ENCODE measurements at places on chromosomes 1 and 21. TPM values are rescaled to one million over a fixed set of nuclear protein-coding genes. Genes with fewer than 3 reads are reported as not detected.

DNA sequence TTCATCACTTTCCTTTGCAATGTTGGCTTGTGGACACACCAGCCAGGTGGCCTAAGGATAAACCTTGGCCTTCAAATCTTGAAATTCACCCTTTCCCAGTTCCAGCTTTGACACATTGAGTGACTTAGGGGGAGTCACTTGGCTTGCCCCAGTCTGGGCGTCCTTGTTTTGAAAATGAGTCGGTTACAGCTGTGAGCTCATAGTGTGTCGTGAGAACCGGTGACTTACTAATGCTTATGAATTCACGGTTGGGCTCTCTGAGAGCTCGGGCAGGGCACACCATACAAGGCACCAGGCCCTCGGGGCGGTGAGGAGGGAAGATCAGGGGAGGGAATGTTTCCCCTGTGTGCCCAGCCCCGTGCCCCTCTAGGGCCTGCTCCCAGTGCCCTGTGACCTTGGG, 126.9 kb upstream of the TMPRSS2 start:
- no peaks in the 10 kb centered on the region for H3K36me3 ChIP-seq
- no peak overlapping the region for H3K27ac ChIP-seq
- no peak overlapping the region for H3K4me3 ChIP-seq
- peaks cover 24% of the 10 kb centered on the region for H3K27me3 ChIP-seq
- peaks cover 11% of the 10 kb centered on the region for H3K4me1 ChIP-seq
- DNase-seq: no peak

GRCh38 chr21:39668369-39668768, 55.6 kb downstream of the B3GALT5 start:
- H3K4me1 ChIP-seq: peaks cover 8% of the 10 kb centered on the region
- H3K27me3 ChIP-seq: peaks cover 9% of the 10 kb centered on the region
- H3K27ac ChIP-seq: no peak overlapping the region
- DNase-seq: no peak
- H3K36me3 ChIP-seq: no peaks in the 10 kb centered on the region

- no peak for DNase-seq
- H3K27me3 ChIP-seq: peaks cover 3% of the 10 kb centered on the region
- no peak overlapping the region for H3K27ac ChIP-seq
- no peak overlapping the region for H3K4me3 ChIP-seq
- H3K4me1 ChIP-seq: peaks cover 7% of the 10 kb centered on the region
- peaks cover 2% of the 10 kb centered on the region for H3K36me3 ChIP-seq
Observed at GRCh38 chr21:42608446-42608845, 45.0 kb upstream of the PDE9A start.

DNA sequence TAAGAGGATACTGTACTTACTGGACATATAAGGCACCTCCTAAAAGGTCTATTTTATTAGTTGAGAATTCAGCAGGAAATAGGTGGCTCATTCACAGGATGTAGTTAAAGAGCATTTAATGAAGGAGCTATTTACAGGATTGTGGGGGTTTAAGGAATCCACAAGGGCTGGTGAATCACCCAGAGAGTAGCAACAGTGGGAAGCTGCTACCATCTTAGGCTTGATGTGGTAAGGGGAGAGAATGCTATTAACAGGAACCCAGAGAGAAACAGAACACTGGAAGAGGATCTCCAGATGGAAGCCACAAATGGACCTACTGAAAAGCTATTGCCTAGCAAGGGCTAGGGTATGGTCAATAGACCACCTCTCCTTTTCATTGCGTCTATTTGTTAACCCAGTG, 52.0 kb upstream of the COL11A1 start:
- no peaks in the 10 kb centered on the region for H3K36me3 ChIP-seq
- H3K4me3 ChIP-seq: no peak overlapping the region
- no peak overlapping the region for H3K27ac ChIP-seq
- H3K4me1 ChIP-seq: no peaks in the 10 kb centered on the region
- DNase-seq: no peak

DNA sequence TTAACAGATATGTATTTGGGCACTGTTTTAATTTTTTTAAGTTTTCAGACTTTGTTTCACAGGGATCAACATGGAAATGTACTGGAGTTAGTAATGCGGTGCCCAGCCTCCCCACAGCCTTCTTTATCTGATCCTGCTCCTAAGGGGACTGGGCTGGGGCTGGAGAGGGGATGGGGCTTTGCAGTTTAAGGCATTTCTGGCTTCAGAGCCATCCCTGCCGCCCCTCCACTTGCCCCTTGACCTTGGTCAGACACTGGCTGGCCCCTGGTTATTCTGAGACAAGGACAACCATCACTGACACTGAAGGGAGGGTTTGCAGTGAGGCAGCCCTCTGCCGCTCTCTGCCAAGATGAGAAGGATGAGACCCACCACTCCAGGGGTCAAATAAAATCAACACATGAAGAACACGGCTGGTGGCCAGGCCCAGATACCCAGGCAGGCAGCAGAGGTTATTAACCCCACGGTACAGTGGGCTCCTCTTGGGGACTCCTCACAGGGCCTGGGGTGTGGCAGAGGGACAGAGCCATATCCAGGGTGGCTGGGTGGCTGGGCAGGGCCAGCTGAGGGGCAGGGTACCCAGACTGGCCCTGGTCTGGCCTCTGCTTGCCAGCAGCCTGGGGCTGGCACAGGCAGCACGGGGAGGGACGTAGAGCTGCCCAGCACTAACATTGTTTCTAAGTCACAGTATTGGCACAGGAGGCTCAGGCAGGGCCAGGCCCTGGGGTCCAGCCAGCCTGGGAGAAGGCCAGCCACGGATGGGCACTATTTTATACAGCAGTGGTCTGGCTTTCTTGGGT, 7.2 kb upstream of the UBE2U start:
- DNase-seq: no peak
- H3K27me3 ChIP-seq: no peaks in the 10 kb centered on the region
- no peak overlapping the region for H3K4me3 ChIP-seq

GRCh38 chr1:19484798-19485361, 459 bp downstream of the CAPZB start:
- no peaks in the 10 kb centered on the region for H3K27me3 ChIP-seq
- peaks cover 26% of the 10 kb centered on the region for H3K4me1 ChIP-seq
- H3K36me3 ChIP-seq: peaks cover 2% of the 10 kb centered on the region
- peak overlapping the region; percentile 94 for H3K27ac ChIP-seq

- no peak for DNase-seq
- no peak overlapping the region for H3K4me3 ChIP-seq
- H3K27ac ChIP-seq: no peak overlapping the region
- peaks cover 17% of the 10 kb centered on the region for H3K4me1 ChIP-seq
- H3K36me3 ChIP-seq: no peaks in the 10 kb centered on the region
Observed at GRCh38 chr1:224492632-224493031, 58.0 kb upstream of the WDR26 start.

DNA sequence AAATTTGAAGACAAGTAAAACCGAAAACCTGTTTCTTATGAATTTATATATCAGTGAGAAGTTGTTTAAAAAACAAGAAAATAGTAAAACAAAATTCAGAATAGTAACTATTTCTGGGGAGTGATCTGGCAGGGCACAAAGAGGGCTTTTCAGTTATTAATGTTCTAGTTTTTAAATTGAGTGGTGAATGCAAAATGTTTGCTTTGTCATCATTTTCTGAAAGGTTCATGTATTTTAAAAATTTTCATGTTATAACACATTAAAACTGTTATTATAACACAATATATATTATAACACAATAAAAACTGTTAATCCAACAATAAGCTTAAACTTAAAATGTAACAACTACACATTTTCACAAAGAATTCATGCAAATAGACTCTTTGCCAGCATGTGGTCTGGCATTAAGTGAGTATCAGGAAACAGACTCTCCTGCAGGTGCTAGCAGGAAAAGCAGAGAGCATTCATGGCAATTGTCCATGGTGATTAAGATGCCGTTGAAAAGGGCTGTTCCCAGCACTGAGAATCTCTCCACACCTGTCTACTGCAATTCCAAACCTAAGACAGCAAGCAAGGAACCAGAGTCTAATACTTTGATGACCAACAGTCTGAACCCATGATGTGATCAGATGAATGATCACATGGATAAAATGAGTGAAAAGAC, 204.9 kb downstream of the TBX15 start:
- H3K36me3 ChIP-seq: no peaks in the 10 kb centered on the region
- H3K4me1 ChIP-seq: no peaks in the 10 kb centered on the region
- no peak overlapping the region for H3K4me3 ChIP-seq

- H3K36me3 ChIP-seq: peaks cover 11% of the 10 kb centered on the region
- H3K4me1 ChIP-seq: peaks cover 19% of the 10 kb centered on the region
- H3K27ac ChIP-seq: peak overlapping the region; percentile 97
- H3K27me3 ChIP-seq: no peaks in the 10 kb centered on the region
Observed at GRCh38 chr21:33947451-33948095, 32.0 kb upstream of the ATP5PO start.

DNA sequence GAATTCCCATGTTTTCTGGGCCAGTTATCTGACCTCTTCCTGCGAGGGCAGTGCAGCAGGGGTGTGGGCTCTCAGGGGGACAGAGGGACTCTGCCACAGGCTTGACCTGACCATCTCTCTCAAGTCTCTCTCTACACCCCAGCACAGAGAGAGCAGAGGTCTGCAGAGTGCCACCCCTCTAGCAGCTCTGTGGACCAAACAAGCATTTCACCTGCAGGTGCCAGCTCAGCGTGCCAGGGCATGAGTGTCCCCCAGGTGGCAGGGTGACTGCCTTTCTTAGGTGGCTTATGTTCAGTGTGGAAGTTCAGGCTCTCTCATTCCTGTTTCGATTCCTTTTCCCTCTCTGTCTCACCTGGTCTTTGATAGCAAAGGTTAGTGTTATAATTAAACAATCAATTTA, 191.3 kb downstream of the CACNA1E start:
- H3K36me3 ChIP-seq: no peaks in the 10 kb centered on the region
- peaks cover 28% of the 10 kb centered on the region for H3K27me3 ChIP-seq
- no peaks in the 10 kb centered on the region for H3K4me1 ChIP-seq
- H3K4me3 ChIP-seq: no peak overlapping the region
- H3K27ac ChIP-seq: no peak overlapping the region
- DNase-seq: no peak

- H3K27me3 ChIP-seq: no peaks in the 10 kb centered on the region
- no peaks in the 10 kb centered on the region for H3K36me3 ChIP-seq
- H3K4me1 ChIP-seq: peaks cover 3% of the 10 kb centered on the region
- DNase-seq: no peak
- H3K4me3 ChIP-seq: no peak overlapping the region
Observed at GRCh38 chr1:243411472-243411871, 155.6 kb downstream of the SDCCAG8 start.

DNA sequence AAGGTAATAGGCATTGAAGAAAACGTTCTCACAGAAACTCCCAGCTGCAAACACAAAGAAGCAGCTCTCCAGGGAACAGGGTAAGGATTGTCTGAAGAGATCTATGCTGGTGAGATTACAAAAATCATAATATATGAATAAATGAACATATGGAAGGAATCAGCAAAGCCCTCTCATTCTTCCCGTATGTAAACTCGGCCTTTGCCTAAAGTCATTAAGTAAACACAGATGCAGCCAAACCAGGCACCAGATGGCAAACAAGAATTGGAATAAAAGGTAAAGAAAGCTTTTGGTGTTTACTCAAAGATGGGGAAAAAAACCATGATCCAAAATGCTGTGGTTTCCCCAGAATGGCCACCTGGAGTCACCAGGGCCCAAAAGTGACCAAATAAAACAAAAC, 76.6 kb upstream of the HOOK1 start:
- DNase-seq: no peak
- peak overlapping the region; percentile 66 for H3K27ac ChIP-seq
- peaks cover 8% of the 10 kb centered on the region for H3K27me3 ChIP-seq
- peaks cover 37% of the 10 kb centered on the region for H3K4me1 ChIP-seq
- H3K4me3 ChIP-seq: no peak overlapping the region

GRCh38 chr1:234605983-234606783, 3.8 kb downstream of the IRF2BP2 start:
- H3K27me3 ChIP-seq: no peaks in the 10 kb centered on the region
- no peak for DNase-seq
- H3K27ac ChIP-seq: peak overlapping the region; percentile 94
- peaks cover 45% of the 10 kb centered on the region for H3K4me1 ChIP-seq
- H3K36me3 ChIP-seq: peaks cover 44% of the 10 kb centered on the region

DNA sequence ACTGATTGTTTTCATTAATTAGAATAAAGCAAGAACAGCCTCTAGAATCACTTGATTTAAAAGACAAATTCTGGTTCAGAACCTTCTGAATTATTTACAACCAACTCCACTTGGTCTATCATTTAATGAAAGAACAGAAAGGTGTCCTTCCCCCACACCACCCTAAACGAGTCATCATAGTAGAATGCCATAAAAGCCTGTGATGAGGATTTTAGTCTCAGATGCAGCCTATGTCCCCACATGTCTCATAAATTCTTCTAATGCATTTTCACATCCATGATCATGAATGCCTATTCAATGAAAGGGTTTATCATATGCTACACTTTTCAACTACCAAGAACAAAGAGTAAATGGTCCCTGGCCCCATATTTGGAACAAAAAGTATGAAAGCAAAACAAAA, 508.1 kb downstream of the DPYD start:
- H3K4me3 ChIP-seq: no peak overlapping the region
- no peaks in the 10 kb centered on the region for H3K36me3 ChIP-seq
- peaks cover 3% of the 10 kb centered on the region for H3K4me1 ChIP-seq
- no peak overlapping the region for H3K27ac ChIP-seq
- DNase-seq: no peak

DNA sequence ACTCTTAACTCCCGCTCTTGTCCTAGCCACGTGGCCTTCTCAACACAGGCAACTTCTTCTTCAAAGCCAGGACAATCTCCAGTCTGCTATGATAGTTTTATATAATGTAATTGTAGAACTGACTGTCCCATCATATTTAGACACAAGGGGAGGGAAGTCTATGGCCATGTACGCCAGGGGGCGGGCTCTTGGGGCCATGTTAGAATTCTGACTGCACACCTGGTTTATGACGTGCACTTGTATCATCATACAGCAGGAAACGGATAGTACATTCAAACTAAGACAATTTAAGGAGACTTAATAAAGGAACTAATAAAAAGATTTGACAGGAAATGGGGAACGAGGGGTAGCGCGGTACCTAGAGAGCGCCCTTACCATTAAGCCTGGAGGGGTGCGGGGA, 21.5 kb downstream of the DMRTB1 start:
- H3K27me3 ChIP-seq: peaks cover 46% of the 10 kb centered on the region
- H3K4me1 ChIP-seq: no peaks in the 10 kb centered on the region
- no peak overlapping the region for H3K4me3 ChIP-seq
- H3K36me3 ChIP-seq: no peaks in the 10 kb centered on the region
- DNase-seq: no peak
- H3K27ac ChIP-seq: no peak overlapping the region

GRCh38 chr1:32881871-32882850, 4.1 kb upstream of the HPCA start:
- H3K36me3 ChIP-seq: no peaks in the 10 kb centered on the region
- H3K4me3 ChIP-seq: no peak overlapping the region
- H3K4me1 ChIP-seq: no peaks in the 10 kb centered on the region
- DNase-seq: no peak

GRCh38 chr1:209674957-209675564, at the start of gene G0S2:
Gene G0S2, plus strand, starts transcription at chr1:209675412. Its CDS starts 273 bp downstream, at chr1:209675685.
- peaks cover 85% of the 10 kb centered on the region for H3K27me3 ChIP-seq
- DNase-seq: peak; percentile 24
- peaks cover 25% of the 10 kb centered on the region for H3K4me1 ChIP-seq
- H3K4me3 ChIP-seq: peak within 1 kb of the TSS; percentile 66

- no peaks in the 10 kb centered on the region for H3K36me3 ChIP-seq
- peaks cover 7% of the 10 kb centered on the region for H3K27me3 ChIP-seq
- peak overlapping the region; percentile 73 for H3K27ac ChIP-seq
- H3K4me3 ChIP-seq: no peak overlapping the region
Observed at GRCh38 chr1:211514030-211514754, 22.2 kb upstream of the RD3 start.

Gene KTI12
- 8.3 TPM for total RNA-seq

Gene THEM5
- not detected for total RNA-seq

Gene ITLN1
- 0.33 TPM for total RNA-seq

Gene LCK
- total RNA-seq: 1.2 TPM

Gene SYPL2
- total RNA-seq: 0.95 TPM

Gene NR1I3
- not detected for total RNA-seq

Gene HES3
- total RNA-seq: not detected

Gene F13B
- not detected for total RNA-seq

All from progenitor cell of endocrine pancreas (in vitro differentiated cells).